ENCODE measurements at places on chromosomes 1 and 21.

- no peak for DNase-seq
These were observed 74.5 kb upstream of the COL24A1 start for GRCh38 chr1:86231076-86231475.

GRCh38 chr1:204684571-204685235, 835 bp downstream of the LRRN2 start:
- no peak for DNase-seq

GRCh38 chr1:247409869-247410544, 6.0 kb upstream of the NLRP3 start:
- DNase-seq, result peak; percentile 68

GRCh38 chr1:184755226-184756065, 788 bp upstream of the EDEM3 start:
- DNase-seq, result no peak

DNA sequence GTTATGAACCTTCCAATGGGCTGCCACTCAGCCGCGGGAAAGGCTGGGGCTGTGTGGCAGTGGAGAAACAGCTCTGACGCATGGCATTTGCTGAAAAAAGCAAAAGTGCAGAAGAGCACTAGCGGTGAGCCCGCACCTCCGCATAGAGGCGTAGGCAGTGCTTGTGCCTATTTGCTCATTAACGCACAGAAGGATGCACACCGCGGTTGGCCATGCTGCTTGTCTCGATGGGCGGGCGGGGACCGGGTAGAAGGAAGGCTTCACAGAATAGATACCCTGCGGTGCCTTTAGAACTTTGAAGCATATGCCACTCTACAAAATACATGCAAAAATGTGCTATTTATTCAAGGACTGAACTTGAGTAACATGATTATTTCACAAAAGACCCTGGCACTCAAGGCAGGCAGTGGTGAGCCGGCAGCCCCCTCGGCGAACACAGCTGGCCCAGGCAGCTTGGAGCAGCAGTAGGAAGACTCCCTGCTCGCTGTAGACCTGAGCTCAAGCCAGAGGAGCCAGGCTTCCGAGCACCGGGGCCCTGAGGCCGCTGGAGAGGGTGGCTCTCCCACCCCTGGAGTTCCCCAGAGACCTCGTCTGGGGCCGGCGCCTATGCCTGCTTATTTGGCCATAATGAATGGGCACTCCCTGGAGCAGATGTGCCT, 71.5 kb downstream of the SIK1 start:
- no peak for DNase-seq

GRCh38 chr1:231395076-231395997, 26.8 kb downstream of the EGLN1 start:
- no peak for DNase-seq

DNA sequence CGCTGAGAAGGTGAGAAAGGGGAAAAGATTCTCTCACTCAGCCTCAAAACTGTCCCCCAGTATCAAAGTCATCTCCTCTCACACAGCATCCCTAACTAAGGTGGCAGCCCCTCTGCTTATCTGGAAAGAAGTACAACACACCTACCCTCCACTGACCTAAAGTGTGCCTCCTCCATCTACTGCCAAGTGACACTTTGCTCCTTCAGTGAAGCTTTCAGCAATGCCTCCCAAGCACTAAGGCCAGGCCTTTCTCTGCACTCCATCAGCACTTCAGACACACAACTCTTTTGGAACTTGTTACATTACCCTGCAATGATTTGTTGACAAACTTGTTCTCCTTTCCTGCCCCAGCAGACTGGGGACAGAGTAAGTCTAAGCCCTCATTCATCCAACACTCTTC, 1.4 kb downstream of the SH3BP5L start:
- DNase-seq, result no peak

GRCh38 chr1:59556802-59557548, 257.8 kb upstream of the HOOK1 start:
- DNase-seq, result no peak

GRCh38 chr1:47230692-47231300, 1.2 kb downstream of the TAL1 start:
- DNase-seq, result no peak

DNA sequence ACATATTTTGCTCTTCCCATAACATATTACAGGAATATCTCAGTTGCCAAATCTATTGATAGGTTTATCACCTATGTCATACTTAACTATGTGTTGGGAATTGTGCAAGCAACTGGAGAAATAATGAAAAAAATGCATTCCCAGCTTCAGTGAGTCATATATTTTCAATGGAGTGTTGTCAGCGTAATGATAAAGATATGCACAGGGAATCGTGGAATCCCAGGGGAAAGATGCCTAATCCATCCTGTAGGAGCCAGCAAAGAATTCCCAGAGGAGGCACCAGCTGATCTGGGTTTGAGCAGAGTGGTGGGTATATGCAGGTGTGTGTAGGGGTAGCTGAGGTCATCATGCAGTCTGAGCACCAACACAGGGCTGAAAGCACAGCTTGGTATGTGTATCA, 213.3 kb upstream of the DAB1 start:
- DNase-seq, result no peak

DNA sequence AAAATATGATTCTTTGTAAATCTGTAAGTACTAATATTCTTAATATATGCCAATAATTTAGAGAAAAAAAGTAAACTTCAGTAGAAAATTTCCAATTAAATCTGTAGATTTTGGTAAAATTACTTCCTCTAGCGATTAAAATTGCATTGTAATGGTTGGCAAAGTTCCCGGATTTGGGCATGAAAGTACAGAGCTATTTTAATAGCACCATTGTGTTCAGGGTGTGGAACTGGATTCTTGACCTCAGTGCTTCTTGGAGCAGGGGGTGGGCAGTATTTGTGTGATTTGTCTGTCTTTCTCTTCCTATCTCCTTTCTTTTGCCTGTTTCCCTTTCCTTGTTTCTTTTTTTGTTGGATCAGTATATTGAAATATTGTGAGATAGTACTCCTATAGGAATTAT, 72.1 kb downstream of the DNM3 start:
- DNase-seq, result no peak

GRCh38 chr1:176531036-176531435, 68.1 kb downstream of the PAPPA2 start:
- DNase-seq, result no peak

- no peak for DNase-seq
These were observed 99.8 kb downstream of the PATJ start for GRCh38 chr1:61842036-61842435.

DNA sequence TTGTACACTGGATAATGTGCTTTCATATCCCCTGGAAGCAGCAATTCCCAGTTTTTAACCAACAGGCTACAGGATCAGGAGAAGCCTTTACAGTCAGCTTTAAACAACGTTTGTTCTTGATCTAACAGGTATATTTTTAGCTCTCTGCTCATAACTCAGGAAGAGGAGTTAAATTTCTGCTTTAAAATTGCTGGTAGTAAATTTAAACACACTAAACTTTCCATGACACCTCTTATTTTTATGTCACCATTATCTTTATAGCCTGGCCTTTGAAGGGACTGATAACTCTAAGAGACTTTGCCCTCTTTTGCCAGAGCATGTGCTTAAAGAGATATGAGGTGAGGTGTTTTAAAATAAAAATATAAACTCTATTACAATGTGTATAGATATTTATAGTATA, 119.6 kb upstream of the BRINP3 start:
- DNase-seq, result no peak

DNA sequence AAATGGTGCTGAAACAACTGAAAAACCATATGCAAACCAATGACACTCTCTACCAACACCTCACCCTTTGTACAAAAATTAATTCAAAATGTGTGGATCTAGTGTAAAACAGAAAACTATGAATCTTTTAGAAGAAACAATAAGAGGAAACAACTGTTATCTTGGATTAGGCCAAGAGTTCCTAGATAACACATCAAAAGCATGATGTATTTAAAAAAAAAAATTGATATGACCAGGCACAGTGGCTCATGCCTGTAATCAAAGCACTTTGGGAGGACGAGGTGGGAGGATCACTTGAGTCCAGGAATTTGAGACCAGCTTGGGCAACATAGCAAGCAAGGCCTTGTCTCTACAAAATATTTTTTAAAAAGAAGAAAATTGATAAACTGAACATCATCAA, 79.0 kb downstream of the EIF4G3 start:
- no peak for DNase-seq

- DNase-seq, result no peak
These were observed 135.6 kb downstream of the DUSP10 start for GRCh38 chr1:221606256-221606655.

- no peak for DNase-seq
These were observed 2.6 kb downstream of the TMEM51 start for GRCh38 chr1:15155888-15156741.

- no peak for DNase-seq
These were observed 671.4 kb upstream of the ADGRL2 start for GRCh38 chr1:81129366-81129765.

DNA sequence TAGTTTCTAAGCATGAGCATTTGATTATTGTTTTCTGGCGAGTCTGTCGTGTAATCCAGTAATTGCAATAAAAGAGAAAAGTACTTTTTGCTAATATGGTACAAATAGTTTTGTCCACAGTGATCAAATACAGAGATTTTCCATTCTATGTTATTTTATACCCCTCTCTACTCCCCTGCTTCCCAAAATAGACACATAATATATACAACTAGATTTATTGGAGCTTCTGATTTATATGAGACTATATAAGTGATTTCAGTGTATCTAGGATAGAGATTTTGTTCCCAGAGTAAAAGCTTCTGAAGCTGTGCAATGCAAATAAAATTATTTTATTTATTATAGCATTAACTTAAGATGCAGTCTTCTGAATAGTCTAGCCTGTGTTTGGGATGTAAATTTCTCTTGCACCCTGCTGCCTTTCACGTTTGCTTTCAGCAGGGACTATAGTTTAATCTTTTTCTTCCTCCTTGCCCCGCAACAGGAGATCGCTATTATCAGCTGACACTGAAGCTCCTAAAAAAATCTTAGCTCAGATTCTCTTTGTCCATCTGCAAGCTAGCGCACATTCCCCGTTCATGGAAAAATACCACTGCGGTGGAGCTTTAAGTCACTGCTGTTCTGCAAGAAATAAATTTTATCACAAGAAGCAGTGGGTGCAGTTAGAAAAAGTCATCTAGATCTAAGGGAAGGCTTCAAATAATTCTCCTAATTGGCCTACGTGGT, 273.3 kb downstream of the DISC1 start:
- no peak for DNase-seq

DNA sequence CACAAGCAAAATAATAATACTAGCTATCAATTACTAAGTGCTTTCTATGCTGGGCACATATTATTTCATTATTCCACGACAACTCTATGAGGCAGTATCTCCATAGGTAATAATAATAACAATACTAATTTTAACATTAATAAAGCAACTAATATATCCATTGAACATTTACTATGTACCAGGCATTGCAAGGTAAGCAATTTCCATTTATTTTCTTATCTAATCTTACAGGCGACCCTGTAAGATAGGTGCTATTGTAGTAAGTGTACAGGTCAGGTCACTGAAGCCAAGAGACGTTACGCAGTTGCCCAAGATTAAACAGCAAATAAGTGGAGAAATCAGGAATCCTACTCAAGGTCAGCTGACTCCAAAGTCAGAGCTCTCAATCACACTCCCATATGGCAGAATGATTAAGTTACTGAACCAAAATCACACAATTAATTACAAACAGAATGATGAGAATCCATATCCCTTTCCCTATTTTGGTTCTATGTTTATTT, 198.4 kb downstream of the SLC45A1 start:
- no peak for DNase-seq

DNA sequence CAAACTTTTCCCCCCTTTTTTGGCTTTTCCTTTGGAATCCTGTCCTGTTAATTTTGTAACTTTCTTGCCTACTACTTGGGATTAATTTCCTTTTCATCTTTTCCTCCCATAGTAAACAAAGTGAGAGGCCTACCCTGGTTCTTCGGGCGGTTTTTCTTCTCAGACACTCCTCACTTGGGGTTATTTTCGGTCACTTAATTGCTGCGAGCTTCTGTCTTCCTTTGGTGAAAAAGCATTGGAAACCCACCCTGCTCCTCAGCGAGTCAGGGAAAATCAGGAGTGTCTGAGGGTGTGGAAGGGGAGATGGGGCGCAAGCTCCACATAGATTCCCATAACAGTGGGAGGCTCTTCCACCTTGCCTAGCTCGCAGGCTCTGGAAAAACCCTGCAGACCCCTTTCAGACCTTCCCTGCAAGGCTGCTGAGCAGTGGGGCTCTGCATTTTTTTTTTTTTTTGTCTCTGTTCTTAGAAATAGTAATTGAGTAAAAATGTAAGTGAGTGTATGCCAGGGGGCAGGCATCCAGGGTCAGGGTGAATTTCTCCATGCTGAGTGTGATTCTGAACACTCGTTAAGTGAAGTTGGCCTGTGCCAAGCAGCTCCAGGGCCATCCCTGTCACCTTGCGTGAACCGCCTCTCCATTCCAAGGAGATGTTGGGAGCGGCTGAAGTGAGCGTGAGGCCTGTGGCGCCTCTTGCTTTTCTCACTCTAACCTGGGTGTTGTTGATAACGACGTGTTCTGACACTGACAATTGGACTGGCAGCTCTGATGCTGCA, 20.3 kb downstream of the TGFB2 start:
- DNase-seq, result no peak

- DNase-seq, result no peak
These were observed 27.2 kb upstream of the NFIA start for GRCh38 chr1:61055110-61055614.

DNA sequence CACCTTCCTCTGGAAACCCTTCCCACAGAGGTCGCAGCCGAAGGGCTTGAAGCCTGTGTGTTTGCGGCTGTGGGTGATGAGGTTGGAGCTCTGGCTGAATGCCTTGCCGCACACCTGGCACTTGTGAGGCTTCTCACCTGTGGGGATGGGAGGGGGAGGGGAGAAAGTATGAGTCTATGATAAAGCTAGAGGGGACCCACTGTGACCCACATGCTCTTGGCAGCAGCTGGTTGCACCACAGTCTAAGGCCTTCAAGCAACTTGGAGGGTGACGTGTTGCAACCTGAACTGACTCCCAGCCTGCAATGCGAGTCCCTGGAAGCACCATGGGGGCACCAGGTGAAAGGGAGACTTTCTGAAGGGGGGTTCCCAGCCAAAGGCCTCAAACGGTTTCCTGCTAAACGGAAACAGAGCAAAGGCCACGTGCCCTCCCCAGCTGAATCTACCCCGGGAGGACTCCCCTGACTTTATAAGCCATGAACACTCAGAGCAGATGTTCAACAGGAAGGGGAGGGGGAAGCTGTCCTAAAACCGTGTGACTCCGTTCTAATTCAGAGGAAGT, 10.6 kb downstream of the GFI1 start:
- DNase-seq, result no peak

Measured in GM18507 (cell line).